B cell (primary cell): ENCODE measurements at places on chromosomes 13 and 19. TPM values are rescaled to one million over a fixed set of nuclear protein-coding genes. Genes with fewer than 3 reads are reported as not detected.

GRCh38 chr13:113770441-113770840 is 11.4 kb downstream of the TMEM255B start:
- no peak overlapping the region for H3K4me3 ChIP-seq
- no peaks in the 10 kb centered on the region for H3K36me3 ChIP-seq
- peaks cover 3% of the 10 kb centered on the region for H3K27me3 ChIP-seq
- H3K4me1 ChIP-seq = no peaks in the 10 kb centered on the region
- no peak for DNase-seq
- no peak overlapping the region for H3K27ac ChIP-seq

DNA sequence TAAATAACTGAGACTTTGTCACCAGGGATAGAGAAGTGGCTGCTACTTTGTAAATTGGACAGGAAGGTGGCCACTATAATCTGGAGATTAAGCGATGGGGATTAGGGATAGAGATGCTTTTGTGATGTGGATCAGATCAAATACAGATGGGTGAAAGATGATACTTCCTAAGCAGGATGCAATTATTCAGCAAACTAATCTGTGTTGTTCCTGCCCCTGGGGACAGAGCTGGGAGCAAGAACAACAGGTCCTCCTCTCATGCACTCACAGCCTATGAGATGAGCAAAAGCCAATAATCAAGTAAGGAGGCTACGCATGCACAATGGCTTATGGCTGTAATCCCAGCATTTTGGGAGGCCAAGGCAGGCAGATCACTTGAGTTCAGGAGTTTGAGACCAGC is 4.6 kb downstream of the RGL3 start:
- H3K27ac ChIP-seq = no peak overlapping the region
- no peaks in the 10 kb centered on the region for H3K27me3 ChIP-seq
- peaks cover 12% of the 10 kb centered on the region for H3K4me1 ChIP-seq
- H3K36me3 ChIP-seq = no peaks in the 10 kb centered on the region
- no peak for DNase-seq

DNA sequence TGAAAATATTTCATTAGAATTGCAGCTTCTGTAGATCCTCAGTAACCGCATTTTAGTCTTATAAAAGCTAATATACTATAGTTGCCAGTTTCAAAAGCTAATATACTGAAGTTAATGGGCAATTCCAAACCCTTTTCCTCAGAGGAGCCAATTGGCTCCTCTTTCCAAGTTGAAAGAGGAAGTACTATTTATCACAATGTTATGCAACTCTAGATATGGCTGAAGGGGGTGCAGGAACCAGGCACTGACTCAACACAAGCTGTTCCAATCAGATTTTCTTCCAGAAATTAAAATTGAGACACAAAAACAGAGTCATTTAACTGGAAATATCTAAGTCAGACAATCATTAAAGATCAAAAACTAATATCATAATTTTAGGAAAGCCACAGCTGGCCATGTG is 258.9 kb downstream of the PCDH20 start:
- no peaks in the 10 kb centered on the region for H3K36me3 ChIP-seq
- no peaks in the 10 kb centered on the region for H3K27me3 ChIP-seq

GRCh38 chr13:75417656-75418055 is 64.3 kb downstream of the TBC1D4 start:
- DNase-seq = no peak
- H3K27ac ChIP-seq = no peak overlapping the region
- peaks cover 9% of the 10 kb centered on the region for H3K27me3 ChIP-seq
- no peaks in the 10 kb centered on the region for H3K4me1 ChIP-seq

DNA sequence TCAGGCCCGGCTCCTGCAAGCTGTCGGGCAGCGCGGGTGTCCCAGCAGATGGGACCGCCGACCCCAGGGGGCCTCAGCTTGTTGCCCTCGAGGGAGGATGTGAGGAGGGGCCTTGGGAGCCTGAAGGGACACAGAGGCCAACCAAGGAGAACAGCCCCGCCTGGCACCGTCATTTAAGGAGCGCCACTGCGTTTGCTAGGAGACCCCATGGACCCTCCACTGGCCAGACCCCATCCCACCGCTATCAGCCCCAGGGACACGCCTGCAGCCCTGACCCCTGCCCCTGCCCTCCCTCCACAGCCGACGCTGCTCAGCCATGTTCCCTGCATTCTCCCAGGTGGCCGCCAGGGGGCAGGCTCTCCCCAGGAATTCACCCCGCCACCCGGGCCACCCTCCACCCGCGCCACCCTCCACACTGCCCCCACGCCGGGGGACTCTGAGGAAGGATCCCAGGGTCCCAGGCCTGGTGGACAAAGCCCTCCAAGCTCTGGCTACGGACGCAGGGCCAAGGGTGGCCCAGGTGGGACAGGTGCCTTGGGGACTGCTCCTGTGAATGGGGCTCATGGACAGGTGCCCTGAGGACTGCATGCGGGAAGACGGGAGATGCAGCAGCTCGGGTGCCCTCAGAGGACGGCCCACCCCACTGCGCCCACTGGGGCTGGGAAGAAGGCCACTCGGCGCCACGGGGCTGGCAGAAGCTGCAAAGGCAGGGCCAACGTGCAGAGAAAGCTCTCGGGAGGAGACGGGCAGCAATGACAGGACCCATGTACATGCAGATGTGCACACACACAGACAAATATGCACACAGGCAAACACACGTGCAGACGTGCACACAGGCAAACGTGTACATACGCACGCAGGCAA is 34.4 kb downstream of the PIP5K1C start:
- peak; percentile 82 for DNase-seq
- peak overlapping the region; percentile 50 for H3K4me3 ChIP-seq
- peaks cover 28% of the 10 kb centered on the region for H3K4me1 ChIP-seq
- H3K27me3 ChIP-seq = no peaks in the 10 kb centered on the region
- peaks cover 12% of the 10 kb centered on the region for H3K36me3 ChIP-seq

DNA sequence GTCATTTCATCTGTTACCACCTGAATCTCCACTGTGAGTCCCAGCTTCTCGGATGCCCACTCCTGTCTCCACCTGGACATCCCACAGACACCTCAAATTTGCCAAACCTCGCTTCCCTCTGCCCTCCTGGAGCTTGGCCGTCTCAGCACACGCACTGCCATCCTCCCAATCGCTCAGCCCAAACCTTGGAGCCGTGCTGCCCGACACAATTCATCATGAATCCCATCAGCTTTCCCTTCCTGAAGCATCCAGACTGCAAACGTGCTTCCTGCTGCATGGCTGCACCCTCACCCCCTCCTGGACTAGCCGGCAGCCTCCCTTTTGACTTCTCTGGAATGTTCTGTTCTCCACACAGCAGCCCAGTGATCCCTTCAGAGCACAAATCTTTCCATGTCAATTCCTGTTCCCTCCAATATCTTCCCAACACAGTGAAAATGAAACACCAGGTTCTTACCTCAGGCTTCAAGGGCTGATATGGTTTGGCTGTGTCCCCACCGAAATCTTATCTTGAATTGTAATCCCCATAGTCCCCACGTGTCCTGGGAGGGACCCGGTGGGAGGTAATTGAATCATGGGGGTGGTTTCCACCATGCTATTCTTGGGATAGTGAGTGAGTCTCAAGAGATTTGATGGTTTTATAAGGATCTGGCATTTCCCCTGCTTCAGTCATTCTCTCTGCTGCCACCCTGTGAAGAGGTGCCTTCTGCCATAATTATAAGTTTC is 1.1 kb upstream of the PROZ start:
- H3K4me3 ChIP-seq = no peak overlapping the region
- H3K36me3 ChIP-seq = no peaks in the 10 kb centered on the region
- peaks cover 28% of the 10 kb centered on the region for H3K4me1 ChIP-seq
- peaks cover 5% of the 10 kb centered on the region for H3K27me3 ChIP-seq

DNA sequence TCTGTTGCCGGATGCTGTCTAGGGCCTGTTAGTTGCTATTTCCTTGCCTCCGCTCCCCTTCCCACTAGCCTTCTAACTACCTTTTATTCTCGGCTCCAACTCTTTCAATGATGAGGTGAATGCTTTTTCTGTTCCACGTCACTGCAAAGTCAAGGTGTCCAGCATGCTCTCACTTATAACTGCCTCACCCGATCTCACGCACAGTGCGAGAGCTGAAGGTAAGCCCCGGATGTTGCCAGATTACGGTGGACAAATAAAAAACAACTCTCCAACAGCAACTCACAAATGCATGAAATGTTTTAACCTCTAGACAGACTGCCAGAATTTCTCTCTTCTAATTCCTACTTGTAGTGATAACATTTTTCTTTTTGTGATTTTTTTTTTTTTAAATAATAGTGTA is 169.9 kb downstream of the STK24 start:
- H3K36me3 ChIP-seq = no peaks in the 10 kb centered on the region
- no peak for DNase-seq
- H3K27ac ChIP-seq = no peak overlapping the region
- H3K4me3 ChIP-seq = no peak overlapping the region
- peaks cover 7% of the 10 kb centered on the region for H3K4me1 ChIP-seq

DNA sequence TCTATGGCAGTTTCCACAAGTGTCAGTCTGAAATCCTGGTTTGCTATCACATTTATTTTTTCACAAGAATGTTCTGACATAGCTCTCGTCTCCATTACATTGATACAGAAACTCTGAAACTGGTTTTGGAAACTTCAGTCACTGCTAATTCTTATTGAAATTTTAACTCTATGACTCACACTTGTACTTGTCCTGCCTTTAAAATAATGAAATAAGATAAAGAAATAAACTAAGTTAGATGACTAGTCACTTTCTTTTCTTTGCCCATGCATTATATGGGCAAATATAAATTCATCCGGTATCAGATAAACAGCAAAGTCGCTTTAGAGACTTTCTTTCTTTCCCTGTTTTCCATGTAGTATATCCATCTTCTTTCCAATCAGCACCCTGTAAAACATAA is 257.5 kb downstream of the PCDH9 start:
- H3K4me1 ChIP-seq = peaks cover 11% of the 10 kb centered on the region
- H3K36me3 ChIP-seq = no peaks in the 10 kb centered on the region
- no peaks in the 10 kb centered on the region for H3K27me3 ChIP-seq
- H3K4me3 ChIP-seq = no peak overlapping the region
- no peak overlapping the region for H3K27ac ChIP-seq

- H3K4me3 ChIP-seq = no peak overlapping the region
- H3K36me3 ChIP-seq = no peaks in the 10 kb centered on the region
- no peak for DNase-seq
- no peaks in the 10 kb centered on the region for H3K4me1 ChIP-seq
- H3K27ac ChIP-seq = no peak overlapping the region
These were observed 139.8 kb upstream of the SOX1 start for GRCh38 chr13:111927181-111927540.

GRCh38 chr13:67238277-67238859 is 8.2 kb upstream of the PCDH9 start:
- peak; percentile 59 for DNase-seq
- no peaks in the 10 kb centered on the region for H3K27me3 ChIP-seq
- no peaks in the 10 kb centered on the region for H3K4me1 ChIP-seq
- no peak overlapping the region for H3K27ac ChIP-seq

GRCh38 chr13:34037636-34038540 is 219.9 kb downstream of the RFC3 start:
- no peaks in the 10 kb centered on the region for H3K36me3 ChIP-seq
- H3K27ac ChIP-seq = no peak overlapping the region
- no peaks in the 10 kb centered on the region for H3K4me1 ChIP-seq
- no peak for DNase-seq
- H3K4me3 ChIP-seq = no peak overlapping the region

DNA sequence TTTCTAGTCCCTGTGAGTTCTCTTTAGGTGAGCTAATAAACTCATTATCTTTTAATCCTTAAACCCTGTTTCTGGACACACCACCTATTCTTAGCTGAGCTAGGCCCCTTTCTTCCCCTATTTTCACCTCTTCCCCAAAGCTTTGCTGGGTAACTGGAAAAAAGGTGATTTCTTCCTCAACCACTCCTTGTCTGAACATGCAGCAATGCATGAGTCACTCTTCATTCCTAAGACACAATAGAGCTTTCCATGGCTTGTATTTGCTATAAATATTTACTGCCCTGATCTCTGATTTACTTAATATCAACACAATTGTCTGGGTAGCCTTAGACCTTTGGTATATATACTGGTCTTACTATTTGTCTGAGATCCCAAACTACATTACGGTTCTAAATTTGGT is 370.9 kb downstream of the KLF5 start:
- H3K4me3 ChIP-seq = no peak overlapping the region
- H3K27me3 ChIP-seq = no peaks in the 10 kb centered on the region
- H3K27ac ChIP-seq = no peak overlapping the region

DNA sequence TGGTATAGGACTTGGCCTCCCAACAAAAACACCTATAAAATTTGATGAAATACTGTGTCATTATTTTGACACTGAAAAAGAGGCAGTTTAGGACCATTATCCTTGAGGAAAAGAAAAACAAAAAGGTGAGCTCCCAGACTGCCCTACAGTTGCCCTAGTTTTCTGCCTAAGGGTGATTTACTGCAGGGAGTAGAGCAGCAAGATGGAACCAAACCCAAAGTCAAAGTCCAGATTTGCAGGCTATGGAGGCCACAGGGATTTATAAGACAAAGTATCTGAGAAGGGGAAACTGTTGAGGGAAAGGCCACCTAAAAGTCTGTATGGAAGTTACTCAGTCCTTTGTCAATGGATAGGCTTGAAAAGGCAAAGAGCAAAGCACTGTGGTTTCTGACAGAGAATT is 112.4 kb upstream of the TRPC4 start:
- no peaks in the 10 kb centered on the region for H3K4me1 ChIP-seq
- no peaks in the 10 kb centered on the region for H3K36me3 ChIP-seq
- H3K27me3 ChIP-seq = no peaks in the 10 kb centered on the region
- DNase-seq = no peak
- no peak overlapping the region for H3K27ac ChIP-seq

GRCh38 chr19:31274251-31275067 is 74.8 kb downstream of the TSHZ3 start:
- H3K27me3 ChIP-seq = no peaks in the 10 kb centered on the region
- no peaks in the 10 kb centered on the region for H3K36me3 ChIP-seq
- no peak for DNase-seq
- no peak overlapping the region for H3K4me3 ChIP-seq

GRCh38 chr13:99225078-99225477 is 24.4 kb downstream of the UBAC2 start:
- peaks cover 1% of the 10 kb centered on the region for H3K36me3 ChIP-seq
- DNase-seq = peak; percentile 46
- H3K27ac ChIP-seq = no peak overlapping the region
- H3K4me1 ChIP-seq = peaks cover 92% of the 10 kb centered on the region
- no peak overlapping the region for H3K4me3 ChIP-seq

GRCh38 chr19:3266792-3267514 is 42.5 kb downstream of the CELF5 start:
- H3K27ac ChIP-seq = no peak overlapping the region
- no peaks in the 10 kb centered on the region for H3K4me1 ChIP-seq
- no peaks in the 10 kb centered on the region for H3K36me3 ChIP-seq
- no peak overlapping the region for H3K4me3 ChIP-seq
- H3K27me3 ChIP-seq = peaks cover 44% of the 10 kb centered on the region
- no peak for DNase-seq

GRCh38 chr19:16892436-16892835 is 3.6 kb downstream of the F2RL3 start:
- H3K27ac ChIP-seq = no peak overlapping the region
- peaks cover 9% of the 10 kb centered on the region for H3K27me3 ChIP-seq
- no peaks in the 10 kb centered on the region for H3K36me3 ChIP-seq

TNFSF9 gene
- total RNA-seq = 11.7 TPM in 2 replicates

GNA15 gene
- 0.37 TPM in 1 of 2 replicates, not detected in the other for total RNA-seq

KRTDAP gene
- not detected in 2 replicates for total RNA-seq

ZNF260 gene
- total RNA-seq = 13.2 and 20.4 TPM in 2 replicates

DCLK1 gene
- total RNA-seq = not detected in 2 replicates

SIAH3 gene
- total RNA-seq = not detected in 2 replicates

CCDC194 gene
- 3.4 and 3.8 TPM in 2 replicates for total RNA-seq

LIM2 gene
- not detected in 2 replicates for total RNA-seq

TRPC4 gene
- total RNA-seq = not detected in 2 replicates

JSRP1 gene
- total RNA-seq = 2.8 and 3.0 TPM in 2 replicates

TNNT1 gene
- not detected in 2 replicates for total RNA-seq

A1BG gene
- total RNA-seq = 18.4 and 23.7 TPM in 2 replicates

TEX29 gene
- total RNA-seq = 0.86 and 1.2 TPM in 2 replicates
